ENCODE measurements at places on chromosomes 6 and 20.

DNA sequence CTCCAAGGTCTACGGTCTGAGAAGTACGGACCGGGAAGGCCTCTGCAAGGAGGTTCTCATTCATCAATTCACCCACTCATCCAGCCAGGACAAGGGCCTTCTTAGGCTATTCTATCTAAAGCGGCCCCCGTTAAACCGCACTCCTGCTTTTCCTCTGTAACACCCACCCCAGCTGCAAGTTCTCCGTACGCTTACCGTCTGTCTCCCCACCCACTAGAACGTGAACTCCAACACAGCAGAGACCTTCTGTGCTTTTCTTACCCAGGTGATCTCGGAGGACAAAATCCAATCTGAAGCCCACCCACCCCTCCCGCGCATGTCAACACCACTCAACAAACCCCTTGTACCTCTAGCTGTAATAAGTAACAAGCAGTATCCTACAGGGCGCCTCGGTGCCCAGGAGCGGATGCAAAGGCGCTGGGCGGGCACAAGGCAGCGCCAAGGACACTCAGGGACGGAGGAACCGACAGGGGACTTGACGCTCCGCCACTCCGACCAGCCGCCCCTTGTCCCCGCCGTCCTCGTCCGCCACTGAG lies 351 bp downstream of the AURKA start:
- no peak for DNase-seq

GRCh38 chr6:72414657-72415056 lies 207.2 kb upstream of the KCNQ5 start:
- DNase-seq, result no peak

GRCh38 chr6:125658759-125659431 lies 90.5 kb upstream of the HEY2 start:
- DNase-seq, result no peak

- no peak for DNase-seq
These were observed 82.7 kb upstream of the AKIRIN2 start for GRCh38 chr6:87784690-87785089.

- DNase-seq, result no peak
These were observed 61.2 kb downstream of the STK35 start for GRCh38 chr20:2162823-2163166.

Measured in NCI-H1930 (cell line).